RCC 7860 (cell line): ENCODE measurements at places on chromosomes 4 and X.

DNA sequence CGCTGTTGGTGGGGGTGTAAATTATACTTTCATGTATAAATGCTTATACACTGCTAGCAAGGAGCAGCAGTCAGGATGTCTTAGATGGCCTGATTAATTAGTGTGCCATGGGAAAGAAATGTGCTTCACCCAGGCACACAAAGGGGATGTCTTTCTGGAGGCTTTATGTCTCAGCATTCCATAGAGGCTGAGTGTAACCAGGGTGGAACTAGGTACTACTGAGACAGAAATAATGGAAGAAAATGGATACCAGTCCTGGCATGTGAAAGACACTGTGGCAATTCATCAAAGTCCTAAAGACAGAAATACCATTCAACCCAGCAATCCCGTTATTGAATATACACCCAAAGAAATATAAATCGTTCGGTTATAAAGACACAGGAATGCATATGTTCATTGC, 52.5 kb downstream of the PF4 start:
- no peak for DNase-seq

DNA sequence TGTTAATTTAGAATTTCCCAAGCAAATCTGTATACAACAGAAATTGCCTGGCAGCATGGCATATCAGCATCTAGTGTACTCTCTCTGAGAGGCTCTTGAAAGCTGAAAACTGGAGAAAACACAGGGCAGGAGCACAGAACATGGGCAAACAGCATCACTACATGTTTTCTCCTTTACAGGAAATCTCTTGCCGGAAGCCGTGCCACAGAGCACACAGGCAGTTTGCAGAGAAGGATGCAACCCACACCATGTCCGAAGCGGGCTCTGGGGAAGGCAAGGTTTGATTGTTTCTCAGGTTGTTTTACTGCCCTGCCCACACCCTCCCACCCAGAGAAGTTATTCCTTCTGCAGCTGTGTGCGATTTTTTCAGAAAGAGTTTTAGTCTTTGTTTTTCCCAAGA, 41.1 kb upstream of the FAM9C start:
- no peak for DNase-seq

DNA sequence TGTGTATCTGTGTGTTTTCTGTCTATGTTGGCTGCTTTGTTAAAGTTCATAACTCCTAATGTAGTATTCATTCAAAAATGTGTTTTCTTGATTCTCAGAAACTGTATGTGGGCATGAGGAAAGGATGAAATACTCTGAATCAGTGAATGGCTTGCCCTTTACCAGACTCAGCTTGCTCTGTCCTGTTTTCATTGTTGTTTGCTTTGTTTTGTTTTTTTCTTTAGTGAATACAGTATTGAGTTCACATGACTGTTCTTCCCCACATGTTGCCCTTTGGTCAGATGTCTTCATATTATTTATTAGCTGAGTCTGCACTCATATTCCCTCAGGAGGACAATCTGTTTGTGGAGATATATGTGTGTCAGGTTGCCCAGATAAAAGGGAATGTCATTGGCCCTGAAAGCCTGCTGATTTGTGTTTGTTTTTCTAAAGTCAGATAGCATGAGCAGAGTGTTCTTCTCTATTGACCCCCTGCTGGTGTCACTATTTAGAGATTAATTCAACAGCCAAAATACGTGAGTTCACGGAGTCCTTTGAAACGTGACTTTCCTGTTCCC, 1184.4 kb downstream of the RPA4 start:
- no peak for DNase-seq

GRCh38 chrX:54950730-54951375, 30.2 kb downstream of the TRO start:
- DNase-seq = no peak

GRCh38 chr4:67668315-67668714, 32.6 kb downstream of the UBA6 start:
- DNase-seq = no peak
